ENCODE measurements at places on chromosomes 13 and 19.

DNA sequence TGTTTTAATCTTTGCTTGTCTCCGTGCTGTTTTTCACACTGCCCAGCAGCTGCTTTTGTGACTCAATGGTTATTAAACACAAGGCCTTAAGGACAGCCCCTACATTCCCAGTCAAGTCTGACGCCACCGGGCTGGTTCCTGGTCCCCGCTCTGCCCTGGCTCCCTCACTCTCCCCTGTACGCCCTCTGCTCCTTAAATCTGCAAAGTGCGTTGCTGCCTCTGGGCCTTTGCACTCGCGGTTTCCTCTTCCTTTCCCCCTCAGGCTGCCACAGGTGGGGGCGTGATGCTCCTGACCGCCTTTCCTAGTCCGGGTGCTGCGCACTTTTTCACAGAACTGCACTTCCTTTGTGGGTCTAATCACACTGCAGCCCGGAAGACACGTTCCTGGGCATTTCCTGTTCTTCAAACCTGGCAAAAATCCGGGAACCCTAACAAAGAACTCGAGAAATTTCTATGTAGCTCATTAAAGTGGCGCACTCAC is 25.6 kb downstream of the NOSIP start:
- DNase-seq: peak; percentile 24

- DNase-seq: no peak
Observed at GRCh38 chr13:23724196-23724970, 154.2 kb downstream of the TNFRSF19 start.

DNA sequence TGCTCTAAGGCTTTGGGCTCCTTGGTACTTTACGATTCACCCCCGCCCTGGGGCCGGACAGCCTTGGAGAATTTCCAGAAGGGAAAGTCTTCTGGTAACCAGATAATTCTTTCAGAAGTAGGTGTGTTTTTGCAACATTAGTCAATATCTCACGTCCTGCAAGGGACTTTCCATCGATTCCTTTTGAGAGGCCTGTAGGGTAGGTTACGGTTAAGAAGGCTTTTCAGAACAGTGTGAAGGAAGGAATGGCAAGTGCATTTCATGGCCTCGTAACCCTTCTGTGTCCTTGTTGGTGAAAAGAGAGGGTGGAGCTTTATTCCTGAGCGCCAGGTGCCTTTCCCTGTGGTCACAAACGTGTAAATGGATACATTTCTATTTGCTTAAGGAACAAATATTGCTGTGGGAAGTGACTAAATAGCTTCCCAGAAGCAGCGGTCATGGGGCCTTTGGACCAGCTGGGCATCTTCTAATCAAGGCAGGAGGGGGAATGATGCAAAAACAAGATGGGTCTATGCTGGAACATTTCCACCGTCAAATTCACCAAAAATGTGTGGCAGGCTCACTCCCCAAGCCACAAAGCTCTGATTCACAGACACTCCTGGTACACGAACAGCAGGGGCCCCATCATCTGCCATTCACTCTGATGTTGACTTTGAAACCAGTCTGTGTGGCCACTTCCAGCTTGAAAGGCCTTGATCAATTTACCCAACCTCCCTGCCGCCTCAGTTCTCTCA is 99.2 kb downstream of the ANKRD10 start:
- DNase-seq: no peak

DNA sequence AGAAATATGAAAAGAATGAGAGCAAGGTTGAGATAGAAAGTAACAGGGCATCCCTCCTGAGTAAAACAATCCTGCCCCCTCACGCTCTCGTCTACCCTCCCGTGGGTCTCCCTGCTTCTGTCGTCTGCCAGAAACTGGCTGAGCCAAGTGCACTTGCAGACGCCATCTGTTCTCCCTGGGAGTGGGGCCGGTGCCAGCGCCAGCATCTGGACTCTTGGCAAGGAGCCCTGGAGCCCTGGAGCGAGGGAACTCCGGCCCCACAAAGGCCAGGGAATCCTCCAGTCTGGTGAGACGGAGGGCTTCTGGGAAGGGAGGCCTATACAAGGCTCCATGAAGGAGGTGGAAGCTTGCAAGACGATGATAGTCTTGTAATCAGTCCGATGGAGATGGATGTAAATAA is 2.3 kb upstream of the TMEM91 start:
- no peak for DNase-seq

- no peak for DNase-seq
Observed at GRCh38 chr13:22194106-22194805, 523.4 kb downstream of the FGF9 start.

GRCh38 chr13:74449811-74450524 is 315.8 kb upstream of the KLF12 start:
- no peak for DNase-seq

GRCh38 chr13:28628241-28628640 is 30.7 kb upstream of the POMP start:
- DNase-seq: no peak

DNA sequence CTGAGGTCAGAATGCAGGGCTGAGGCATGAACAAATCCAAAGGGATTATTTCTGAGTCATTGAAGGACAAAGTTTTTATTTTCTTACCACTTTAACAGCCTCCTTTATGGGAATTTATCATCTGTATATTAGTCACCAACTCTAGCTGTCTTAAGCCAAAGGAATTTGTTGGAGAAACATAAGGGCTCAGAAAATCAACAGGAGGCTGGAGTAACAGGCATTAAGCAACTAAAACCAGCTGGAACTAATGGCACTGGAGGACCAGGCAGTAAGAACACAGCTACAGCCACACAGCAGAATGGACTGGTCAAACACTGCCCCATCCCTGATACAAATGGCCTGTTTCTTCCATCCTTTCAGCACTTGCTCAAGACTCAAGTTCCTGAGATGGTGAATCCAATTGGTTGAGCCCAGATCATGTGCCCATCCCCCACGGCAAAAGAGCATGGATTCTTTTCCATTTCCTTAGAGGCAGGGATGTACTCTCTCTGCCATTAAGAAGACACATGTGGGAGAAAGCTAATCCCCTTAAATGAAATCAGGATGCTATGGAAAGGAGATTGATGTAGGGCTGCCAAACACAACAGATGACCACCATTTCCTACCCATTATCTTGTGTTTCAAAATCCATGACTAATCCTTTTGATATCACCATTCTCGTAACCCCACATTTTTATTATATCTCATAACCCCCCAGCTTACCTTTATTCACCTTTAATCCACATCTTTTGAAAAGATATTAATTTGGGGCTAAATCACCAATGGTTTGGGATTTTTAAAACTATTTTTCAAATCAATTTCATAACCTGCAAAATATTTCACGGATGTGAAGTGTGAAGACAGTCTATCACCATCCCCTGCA is 157.0 kb upstream of the FNDC3A start:
- DNase-seq: no peak

DNA sequence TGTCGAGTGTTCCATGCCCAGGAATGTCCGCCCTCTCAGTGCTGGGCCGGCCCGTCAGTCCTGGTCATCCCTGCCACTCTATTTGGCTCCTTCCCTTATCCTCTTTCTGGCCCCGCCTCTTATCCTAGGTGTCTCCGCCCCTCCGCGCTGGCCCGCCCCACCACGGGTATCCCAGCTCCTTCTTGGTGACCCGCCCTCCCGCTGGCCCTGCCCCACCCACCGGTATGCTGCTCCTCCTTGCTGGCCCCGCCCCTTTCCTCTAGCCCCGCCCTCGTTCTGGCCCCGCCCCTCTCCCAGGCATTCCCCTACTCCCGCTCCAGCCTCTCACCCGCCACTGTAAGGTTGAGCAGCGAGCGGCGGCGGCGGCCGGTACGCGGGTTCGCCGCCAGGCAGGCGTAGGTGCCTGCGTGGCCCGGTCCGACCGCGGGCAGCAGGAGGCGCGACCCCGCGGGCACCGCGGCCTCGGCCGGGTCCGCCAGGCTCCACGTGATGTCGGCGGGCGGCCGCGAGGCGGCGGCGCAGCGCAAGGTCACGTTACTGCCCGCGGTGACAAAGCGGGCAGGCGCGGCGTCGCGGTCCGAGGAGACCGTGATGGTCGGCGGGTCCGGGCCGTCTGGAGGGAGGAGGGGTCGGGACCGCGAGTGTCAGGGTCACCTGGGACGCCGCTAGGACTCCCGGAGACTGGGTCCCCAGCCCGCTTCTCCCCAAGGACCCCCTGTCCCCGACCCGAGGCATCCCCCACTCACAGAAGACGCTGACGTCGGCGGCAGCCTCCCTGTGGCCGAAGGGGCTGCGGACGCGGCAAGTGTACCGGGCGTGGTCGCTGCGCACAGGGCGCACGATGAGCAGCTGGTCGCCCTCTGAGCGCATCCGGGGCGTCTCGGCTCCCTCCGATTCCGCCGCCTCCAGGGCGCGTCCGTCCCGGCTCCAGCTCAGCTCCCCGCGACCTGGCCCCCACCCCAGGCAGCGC is 2.0 kb downstream of the VSIG10L start:
- peak; percentile 91 for DNase-seq

GRCh38 chr19:6531163-6531955 is 533 bp downstream of the TNFSF9 start:
- no peak for DNase-seq

Data from Kasumi-1 (cell line).